NCI-H774 (cell line): ENCODE measurements at places on chromosomes 5 and 9.

DNA sequence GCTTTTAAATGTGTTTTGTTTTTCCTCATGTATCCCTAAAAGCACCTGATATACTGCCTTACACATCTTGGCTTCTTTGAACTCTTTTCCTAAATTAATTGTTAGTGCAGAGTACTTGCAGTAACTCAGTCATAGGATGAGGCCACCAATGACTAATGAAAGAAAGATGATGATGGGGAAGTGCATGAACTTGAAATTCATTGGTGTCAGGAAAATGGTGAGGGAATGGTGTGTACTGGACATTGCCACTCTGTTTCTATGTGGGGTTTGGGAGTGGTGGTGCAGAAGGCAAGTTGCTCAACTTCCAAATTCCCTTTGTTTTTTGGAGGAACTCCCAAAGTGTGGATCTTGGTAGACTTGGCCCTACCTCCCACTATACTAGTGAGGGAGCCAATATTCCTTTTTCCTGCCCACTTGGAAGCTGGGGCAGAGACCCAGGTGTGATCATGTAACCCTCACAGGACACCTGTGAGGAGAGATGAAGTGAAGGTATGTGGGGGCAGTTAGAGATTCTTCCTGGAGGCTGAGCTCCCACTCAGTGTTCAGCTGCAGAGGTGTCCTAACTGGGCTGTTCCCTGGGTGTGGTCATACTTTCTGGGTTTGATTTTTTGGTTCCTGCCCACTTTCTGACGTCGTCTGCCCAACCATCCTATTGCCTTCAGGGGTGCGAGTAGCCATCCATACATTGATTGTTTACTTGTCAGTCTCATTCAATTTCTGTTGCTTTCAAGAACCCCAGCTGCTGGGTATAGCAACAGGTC lies 298.5 kb downstream of the MAST4 start:
- no peak for DNase-seq

GRCh38 chr9:107229241-107229741 lies 53.8 kb upstream of the RAD23B start:
- no peak for DNase-seq

- no peak for DNase-seq
These were observed 185.2 kb downstream of the HSPA4 start for GRCh38 chr5:133236976-133237375.

GRCh38 chr5:67246108-67246507 lies 49.5 kb upstream of the CD180 start:
- DNase-seq = peak; percentile 51

DNA sequence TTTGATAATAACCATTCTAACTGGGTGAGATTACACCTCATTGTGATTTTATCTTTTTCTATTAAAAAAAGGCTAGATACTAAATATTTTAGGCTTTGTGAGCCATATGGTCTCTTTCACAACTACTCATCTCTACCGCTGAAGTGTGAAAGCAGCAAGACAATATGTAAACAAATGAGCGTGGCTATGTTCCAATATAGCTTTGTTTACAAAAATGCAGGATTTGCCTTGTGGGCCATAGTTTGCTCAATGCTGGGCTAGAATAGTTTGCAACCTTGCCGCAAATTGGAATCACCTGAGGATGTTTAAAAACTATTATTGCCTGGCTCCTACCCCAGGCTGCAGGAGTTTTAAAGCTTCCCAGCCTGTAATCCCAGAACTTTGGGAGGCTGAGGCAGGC lies 10.2 kb upstream of the GPR150 start:
- DNase-seq = no peak

DNA sequence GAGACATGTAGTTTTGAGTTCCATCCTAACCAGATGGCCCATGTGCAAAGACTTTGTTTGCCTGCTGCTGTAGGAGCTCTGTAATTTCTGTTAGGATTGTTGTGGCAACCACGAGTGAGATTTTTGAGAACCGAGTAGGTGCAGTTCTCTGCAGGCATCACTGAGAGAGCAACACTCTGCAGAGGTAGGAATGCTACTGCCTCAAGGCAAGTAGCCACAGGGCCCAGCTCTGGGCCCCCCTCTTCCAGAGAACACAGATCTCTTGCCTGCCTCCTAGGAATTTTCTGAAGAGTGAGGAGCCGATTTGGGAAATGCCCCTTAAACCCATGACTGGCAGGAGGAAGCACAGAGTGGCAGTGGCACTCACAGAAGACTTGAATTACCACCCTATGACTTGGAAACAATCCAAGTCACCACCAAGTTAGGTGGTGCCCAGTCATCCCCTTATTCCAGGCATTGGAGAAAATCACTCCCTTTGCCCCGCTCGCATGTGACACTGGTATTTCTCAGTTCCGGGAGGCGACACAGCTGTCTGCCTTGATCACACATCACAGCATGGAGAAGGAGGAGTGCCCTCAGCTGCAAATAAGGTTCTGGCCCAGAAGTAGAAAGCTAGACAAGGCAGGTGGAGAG lies 52.5 kb upstream of the SLC2A8 start:
- no peak for DNase-seq

DNA sequence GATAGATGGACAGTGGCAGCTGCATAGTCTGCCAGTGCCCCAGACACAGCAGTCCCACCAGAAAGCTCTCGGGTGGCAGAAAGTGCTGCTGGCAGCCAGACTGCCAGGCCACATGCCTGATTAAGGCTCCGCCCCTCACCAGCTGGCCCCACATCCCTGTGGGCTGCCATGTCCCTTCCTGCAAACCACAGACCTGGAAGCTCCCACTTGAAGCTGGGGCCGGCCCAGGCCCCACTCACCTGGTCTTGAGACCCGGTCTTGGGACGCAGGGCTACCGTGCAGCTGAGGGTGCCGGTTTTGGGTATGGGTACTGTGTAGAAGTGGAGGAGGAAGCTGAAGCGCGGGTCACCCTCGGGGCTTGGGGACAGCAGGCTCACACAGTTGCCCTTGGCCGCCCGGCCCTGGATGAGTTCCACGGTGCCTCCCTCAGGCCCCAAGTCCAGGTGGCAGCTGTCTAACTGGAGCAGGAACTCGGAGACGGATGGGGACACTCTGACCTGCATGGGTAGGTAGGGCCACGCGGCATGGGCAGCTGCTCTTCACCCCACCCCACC lies 15.3 kb downstream of the FPGS start:
- no peak for DNase-seq

GRCh38 chr5:156473269-156473908 lies 146.4 kb downstream of the SGCD start:
- no peak for DNase-seq

- no peak for DNase-seq
These were observed 526.3 kb downstream of the GABRG2 start for GRCh38 chr5:162593881-162594280.

DNA sequence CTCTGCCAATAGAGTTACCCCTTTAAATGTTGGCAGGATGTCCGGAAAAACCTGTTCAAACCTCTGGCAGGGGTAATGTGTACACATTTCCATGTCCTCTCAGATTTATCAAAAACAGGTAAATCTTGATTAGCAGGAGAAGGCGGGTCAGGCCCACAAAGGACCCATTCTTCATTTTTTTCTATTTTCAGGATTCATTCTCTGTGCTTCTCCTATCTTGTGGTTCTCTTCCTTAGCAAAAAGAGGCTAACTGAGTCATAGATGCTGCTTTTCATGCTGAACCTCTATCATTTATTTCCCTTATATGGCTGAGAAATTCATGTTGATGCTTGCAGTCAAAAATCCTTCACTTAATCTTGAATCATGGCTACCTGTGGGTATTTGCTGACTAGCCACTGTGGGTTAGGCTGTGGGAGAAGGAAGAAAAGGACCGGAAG lies 112.7 kb upstream of the IQGAP2 start:
- no peak for DNase-seq

- DNase-seq = no peak
These were observed 150.5 kb downstream of the GAPVD1 start for GRCh38 chr9:125412166-125412565.

GRCh38 chr5:40137223-40137622 lies 542.5 kb upstream of the PTGER4 start:
- DNase-seq = no peak

- no peak for DNase-seq
These were observed 146.7 kb downstream of the CARTPT start for GRCh38 chr5:71865665-71866320.

- DNase-seq = no peak
These were observed 37.3 kb upstream of the PITX1 start for GRCh38 chr5:135071311-135071710.

- no peak for DNase-seq
These were observed 540.9 kb upstream of the WWC1 start for GRCh38 chr5:167750586-167750985.

DNA sequence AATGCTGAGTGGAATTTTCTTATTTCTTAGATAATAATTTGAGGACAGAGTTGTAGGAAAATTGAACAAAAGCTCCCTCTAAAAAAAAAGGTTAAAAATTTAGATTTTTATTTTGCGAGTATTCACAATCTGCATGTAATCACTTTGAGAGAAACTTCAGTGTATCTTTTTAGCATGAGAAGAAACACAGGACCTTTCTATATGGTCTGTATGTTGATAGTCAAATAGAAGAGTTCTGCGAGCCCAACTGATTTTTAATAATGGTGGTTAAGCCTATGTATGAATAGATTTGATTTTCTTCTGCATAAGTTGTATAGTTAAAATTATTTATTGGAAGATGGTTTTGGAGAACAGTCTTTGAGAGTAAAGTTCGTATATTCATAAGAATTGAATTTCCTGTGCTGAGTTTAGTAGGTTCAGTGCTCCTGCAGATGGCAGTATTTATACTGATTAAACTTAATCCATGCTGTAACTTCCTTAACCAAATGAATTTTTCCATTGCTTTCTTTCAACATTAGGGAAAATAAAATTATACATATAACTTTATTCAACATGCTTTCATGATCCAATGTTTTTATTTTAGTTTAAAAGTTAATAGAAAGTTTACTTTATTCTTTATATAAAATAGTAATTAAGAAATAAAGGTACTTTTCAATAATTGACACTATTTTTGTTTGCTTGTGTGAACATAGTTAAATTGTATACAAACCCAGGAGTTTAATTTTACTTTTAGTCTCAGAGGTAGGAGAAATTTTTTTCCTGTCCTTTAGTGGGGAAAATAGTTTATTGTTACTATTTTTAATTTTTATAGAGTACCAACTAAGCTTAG lies 19.6 kb downstream of the TCERG1 start:
- no peak for DNase-seq

DNA sequence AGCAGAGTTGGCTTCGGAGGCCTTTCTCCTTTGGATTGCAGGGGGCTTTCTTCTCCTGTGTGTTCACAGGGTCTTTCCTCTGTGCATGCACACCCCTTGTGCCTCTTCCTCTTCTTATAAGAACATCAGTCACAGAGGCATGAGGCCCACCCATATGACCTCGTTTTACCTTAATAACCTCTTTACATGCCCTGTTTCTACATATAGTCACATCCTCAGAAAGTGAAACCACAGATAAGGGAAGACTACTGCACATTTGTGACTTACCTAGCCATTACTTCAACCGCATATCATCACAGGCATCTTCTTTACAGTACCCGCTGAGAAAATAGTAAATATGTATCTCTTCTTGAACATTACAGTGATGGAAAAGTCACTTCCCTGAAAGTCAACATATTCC lies 204.9 kb upstream of the TARS1 start:
- no peak for DNase-seq

- no peak for DNase-seq
These were observed 130.7 kb downstream of the PRKACG start for GRCh38 chr9:68883224-68883623.

DNA sequence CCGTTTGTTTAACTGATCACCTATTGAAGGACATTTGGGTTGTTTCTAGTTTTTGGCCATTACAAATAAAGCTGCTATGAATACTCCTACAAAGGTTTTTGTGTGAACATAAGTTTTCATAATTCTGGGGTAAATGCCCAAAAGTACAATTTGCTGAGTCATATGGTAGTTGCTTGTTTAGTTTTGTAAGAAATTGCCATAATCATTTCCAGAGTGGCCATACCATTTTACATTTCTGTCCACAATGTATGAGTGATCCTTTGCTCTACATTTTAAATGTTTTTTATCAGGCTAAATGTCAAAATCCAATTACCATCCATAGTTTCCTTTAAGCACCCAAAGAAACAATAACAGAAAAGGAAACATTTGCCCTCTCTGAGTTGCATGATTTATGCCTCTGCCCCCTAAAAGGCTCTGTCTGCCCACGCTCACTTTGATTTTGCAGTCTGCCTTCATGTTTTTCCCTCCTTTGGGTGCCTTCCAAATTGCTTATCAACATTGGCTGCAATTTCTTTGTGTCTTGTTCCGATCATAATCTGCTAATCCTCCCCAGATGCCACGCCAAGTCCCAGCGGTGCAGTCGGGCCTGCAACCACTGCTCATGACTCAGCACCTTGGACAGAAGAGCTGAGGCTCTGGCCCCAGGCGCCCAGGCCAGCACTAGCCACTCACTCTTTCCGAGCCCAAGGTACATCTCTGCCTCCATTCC lies 339.2 kb downstream of the PIK3R1 start:
- DNase-seq = no peak

DNA sequence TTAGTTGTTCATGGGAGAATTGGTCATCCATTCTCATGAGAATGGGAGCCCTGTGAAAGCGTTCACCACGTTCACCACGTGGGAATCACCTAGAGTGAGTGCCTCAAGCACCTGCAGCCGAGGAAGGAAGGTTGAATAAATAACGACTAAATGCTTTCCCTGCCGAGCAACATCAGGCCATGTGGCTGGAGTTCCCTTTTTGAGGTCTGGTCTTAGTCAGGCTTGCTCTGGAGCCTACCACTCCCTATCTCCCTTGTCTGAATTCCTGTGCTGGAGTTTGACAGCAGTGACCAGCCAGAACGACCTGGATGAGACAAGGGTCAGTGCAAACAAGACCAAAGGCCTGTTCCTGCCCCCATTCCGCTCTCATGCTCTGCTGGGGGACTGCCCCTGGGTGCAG lies 28.5 kb downstream of the KCNMB1 start:
- no peak for DNase-seq

GRCh38 chr9:242461-243080 lies 27.9 kb downstream of the DOCK8 start:
- no peak for DNase-seq

DNA sequence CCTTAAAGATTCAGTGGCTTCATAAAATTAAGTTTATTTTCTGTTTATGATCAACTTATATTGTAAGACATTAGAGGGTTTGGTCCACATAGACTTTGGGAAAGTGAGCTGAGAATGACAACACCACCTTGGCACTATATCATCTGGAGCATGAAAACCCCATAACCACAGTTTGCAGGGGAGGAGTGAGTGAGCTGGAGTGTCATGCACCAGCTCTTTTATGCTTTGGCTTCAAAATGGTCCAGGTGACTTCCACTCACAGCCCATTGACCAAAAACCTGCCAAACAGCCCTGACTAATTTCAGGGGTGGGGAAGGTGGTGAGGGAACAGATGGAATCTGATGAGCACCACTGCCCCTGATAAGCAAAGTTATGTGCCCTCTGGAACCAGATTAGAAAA lies 295.8 kb downstream of the DMRTA1 start:
- no peak for DNase-seq

- DNase-seq = no peak
These were observed 29.1 kb downstream of the QRFP start for GRCh38 chr9:130867556-130867955.

GRCh38 chr5:174596429-174596828 lies 128.0 kb upstream of the MSX2 start:
- DNase-seq = no peak

DNA sequence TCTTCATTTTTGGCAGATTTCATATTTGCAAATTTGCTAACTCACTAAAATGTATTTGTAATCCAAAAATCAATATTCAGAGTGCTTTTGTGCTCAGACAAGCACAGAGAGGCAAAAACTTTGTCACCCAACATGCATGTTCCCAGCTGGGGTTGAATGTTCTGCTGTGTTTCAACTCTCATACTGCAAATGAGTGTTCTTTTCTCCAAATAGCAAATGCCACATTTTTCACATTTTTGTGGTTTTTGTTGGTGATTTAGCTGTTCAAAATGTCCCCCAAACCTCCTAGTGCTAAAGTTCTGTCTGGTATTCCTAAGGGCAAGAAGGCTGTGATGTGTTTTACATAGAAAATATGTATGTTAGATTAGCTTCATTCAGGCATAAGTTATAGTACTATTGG lies 87.3 kb upstream of the PCSK5 start:
- DNase-seq = no peak
